Activated T-cell treated with anti-CD3 and anti-CD28 coated beads, Interleukin-2, amount 50 U/mL, for 72 hours (primary cell): ENCODE measurements at places on chromosomes 6 and 20. TPM values are rescaled to one million over a fixed set of nuclear protein-coding genes. Genes with fewer than 3 reads are reported as not detected.

DNA sequence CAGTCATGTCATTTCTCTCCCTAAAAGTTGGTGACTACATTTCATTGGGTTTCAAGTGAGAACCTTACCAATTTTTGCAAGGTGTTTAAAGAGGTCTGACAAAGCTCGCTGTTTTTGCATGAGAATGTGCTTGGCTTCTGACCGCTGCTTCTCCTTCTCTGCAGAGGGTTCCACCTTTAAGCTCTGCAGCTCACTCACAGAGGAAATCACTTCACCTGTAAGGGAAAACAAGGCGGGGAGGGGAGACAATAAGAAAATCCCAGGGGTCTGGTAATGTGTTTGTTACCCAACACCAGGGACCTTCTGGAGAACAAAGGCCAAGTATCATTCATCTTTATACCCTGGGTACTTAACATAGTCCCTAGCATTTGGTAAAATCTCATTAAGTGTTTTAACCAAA is 40.0 kb upstream of the LYRM2 start:
- no peak for DNase-seq
- no peaks in the 10 kb centered on the region for H3K4me1 ChIP-seq
- no peak overlapping the region for H3K4me3 ChIP-seq
- no peaks in the 10 kb centered on the region for H3K27me3 ChIP-seq

- no peak overlapping the region for H3K27ac ChIP-seq
- H3K27me3 ChIP-seq = no peaks in the 10 kb centered on the region
- H3K36me3 ChIP-seq = peaks cover 1% of the 10 kb centered on the region
- no peak for DNase-seq
- no peak overlapping the region for H3K4me3 ChIP-seq
- no peaks in the 10 kb centered on the region for H3K4me1 ChIP-seq
Observed at GRCh38 chr20:32695089-32695488, 21.3 kb upstream of the C20orf203 start.

The THEMIS gene
- total RNA-seq = 13.4 TPM

The KCTD20 gene
- 48.5 TPM for total RNA-seq

The ESF1 gene
- 13.2 TPM for total RNA-seq

GRCh38 chr20:45128099-45128498 is 3.8 kb upstream of the WFDC12 start:
- no peaks in the 10 kb centered on the region for H3K36me3 ChIP-seq
- no peak overlapping the region for H3K4me3 ChIP-seq
- no peak for DNase-seq
- no peaks in the 10 kb centered on the region for H3K4me1 ChIP-seq
- H3K27ac ChIP-seq = no peak overlapping the region

GRCh38 chr6:138339024-138339423 is 38.7 kb upstream of the SMIM28 start:
- DNase-seq = no peak
- H3K4me1 ChIP-seq = no peaks in the 10 kb centered on the region
- H3K27me3 ChIP-seq = peaks cover 12% of the 10 kb centered on the region
- H3K4me3 ChIP-seq = no peak overlapping the region

The ADGRG6 gene
- total RNA-seq = 1.5 TPM

The FNDC11 gene
- 0.67 TPM for total RNA-seq

The HLA-DOB gene
- total RNA-seq = 8.1 TPM

DNA sequence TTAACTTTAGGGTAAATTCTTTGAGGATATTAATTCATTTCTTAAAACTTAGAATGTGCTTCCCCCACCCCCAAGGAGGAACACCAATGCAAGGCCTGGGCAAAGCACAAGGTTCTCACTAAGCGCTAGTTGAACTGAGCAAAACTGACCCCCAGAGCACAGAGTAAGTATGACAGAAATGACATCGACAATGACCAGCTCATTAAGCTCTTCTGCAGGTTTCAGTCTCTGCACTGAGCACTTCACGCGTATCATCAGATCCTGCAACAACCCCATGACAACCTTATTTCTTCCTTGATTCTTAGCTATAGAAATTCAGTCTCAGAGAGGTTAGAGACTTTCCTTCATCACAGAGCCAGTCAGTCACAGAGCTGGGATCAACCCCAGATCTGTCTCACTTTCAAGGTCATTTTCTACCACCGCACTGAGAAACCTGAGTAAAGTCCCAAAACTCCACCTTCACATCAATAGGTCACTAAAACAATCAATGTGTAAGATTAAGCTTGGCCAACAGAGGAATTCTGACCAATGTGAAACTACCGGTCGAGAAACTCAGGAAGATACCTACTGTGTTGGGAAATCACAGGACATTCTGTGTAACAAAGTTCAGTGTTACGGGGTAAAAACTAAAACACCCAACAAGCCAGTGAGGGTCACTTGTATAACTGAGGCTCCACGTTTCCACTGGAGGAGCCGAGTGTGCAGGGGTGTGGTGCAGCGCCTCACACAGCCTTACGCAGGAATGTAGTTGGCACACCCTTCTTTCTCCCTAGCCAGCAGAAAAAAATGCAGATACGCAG is 129.0 kb upstream of the FOXQ1 start:
- DNase-seq = no peak
- H3K27ac ChIP-seq = no peak overlapping the region
- no peaks in the 10 kb centered on the region for H3K36me3 ChIP-seq
- no peaks in the 10 kb centered on the region for H3K4me1 ChIP-seq

- no peaks in the 10 kb centered on the region for H3K4me1 ChIP-seq
- H3K4me3 ChIP-seq = no peak overlapping the region
- H3K27ac ChIP-seq = no peak overlapping the region
- H3K36me3 ChIP-seq = no peaks in the 10 kb centered on the region
- H3K27me3 ChIP-seq = no peaks in the 10 kb centered on the region
Observed at GRCh38 chr6:115901896-115902295, 158.8 kb downstream of the FRK start.

DNA sequence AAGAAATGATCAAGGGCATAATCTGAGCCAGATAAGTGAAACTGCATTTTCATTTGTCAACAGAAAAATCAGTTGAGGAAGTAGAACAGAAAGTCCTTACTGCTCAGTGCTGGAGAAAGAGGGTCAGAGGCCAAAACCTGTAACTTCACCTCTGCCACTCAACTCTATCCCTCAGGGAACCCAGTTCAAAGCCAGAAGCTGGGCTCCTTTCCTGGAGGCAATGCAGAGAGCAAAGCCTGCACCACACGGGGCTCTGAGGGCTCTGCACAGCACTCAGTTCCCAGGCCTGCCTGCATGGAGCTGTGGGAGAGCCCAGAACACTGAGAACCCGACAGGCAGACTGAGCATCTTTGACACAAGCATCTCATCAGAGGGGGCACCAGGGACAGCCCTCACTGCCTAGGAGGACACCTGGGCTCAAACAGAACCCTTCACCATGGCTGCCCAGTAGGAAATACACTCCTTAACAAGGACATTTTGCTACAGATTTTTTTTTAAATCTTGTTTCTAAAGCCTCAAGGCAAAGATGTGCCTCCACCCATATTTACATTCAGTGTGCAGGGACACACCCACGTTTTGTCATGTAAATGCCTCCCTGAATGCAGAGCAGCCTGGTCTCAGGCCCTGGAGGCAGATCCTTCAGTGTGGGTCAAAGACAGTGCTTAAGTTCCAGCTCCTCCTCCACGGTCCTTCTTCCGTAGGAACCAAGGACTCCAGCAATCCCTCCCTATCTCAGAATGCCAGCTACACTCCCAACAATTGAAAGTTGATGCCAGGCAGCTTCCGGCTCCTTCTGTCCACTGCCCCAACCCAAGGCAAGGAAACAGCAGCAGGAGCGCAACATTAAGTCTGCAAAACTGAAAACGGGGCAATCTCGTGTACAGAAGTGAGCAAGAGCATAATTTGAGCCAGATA is 6.6 kb downstream of the RNASET2 start:
- H3K4me1 ChIP-seq = peaks cover 62% of the 10 kb centered on the region
- no peak for DNase-seq
- H3K27ac ChIP-seq = peak overlapping the region; percentile 87
- H3K36me3 ChIP-seq = peaks cover 3% of the 10 kb centered on the region

The ZSCAN23 gene
- 2.5 TPM for total RNA-seq

GRCh38 chr6:129455126-129455769 is 254.7 kb downstream of the ARHGAP18 start:
- no peak overlapping the region for H3K4me3 ChIP-seq
- H3K36me3 ChIP-seq = no peaks in the 10 kb centered on the region
- DNase-seq = no peak

GRCh38 chr20:11492386-11492785 is 425.3 kb upstream of the BTBD3 start:
- no peaks in the 10 kb centered on the region for H3K4me1 ChIP-seq
- H3K27ac ChIP-seq = no peak overlapping the region
- no peak for DNase-seq
- H3K4me3 ChIP-seq = no peak overlapping the region
- no peaks in the 10 kb centered on the region for H3K36me3 ChIP-seq

GRCh38 chr6:28537509-28538140 is 11.9 kb downstream of the GPX5 start:
- peaks cover 44% of the 10 kb centered on the region for H3K4me1 ChIP-seq
- H3K4me3 ChIP-seq = peak overlapping the region; percentile 64
- peaks cover 48% of the 10 kb centered on the region for H3K27me3 ChIP-seq
- DNase-seq = peak; percentile 53
- no peaks in the 10 kb centered on the region for H3K36me3 ChIP-seq
- peak overlapping the region; percentile 97 for H3K27ac ChIP-seq

DNA sequence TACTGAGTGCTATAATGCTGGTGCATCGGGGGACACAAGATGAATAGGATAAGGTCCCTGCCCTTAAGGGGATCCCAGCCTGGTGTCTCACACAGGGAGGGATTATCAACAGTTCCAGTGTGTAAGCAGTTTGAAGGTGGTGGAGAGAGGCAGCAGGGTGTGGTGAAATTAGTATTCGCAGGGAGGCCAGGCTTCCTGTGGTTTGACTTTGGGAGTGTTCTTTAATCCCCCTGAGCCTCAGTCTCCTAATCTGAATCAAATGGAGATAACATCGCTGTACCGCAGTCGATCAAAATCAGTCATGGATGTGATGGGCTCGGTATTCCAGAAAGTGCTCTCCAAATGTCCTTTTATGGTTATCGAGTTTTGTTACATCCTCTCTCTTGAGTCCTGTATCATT is 288.1 kb upstream of the SUPT3H start:
- no peak overlapping the region for H3K27ac ChIP-seq
- peak overlapping the region; percentile 8 for H3K4me3 ChIP-seq
- peaks cover 36% of the 10 kb centered on the region for H3K4me1 ChIP-seq
- DNase-seq = no peak
- peaks cover 22% of the 10 kb centered on the region for H3K27me3 ChIP-seq
- peaks cover 1% of the 10 kb centered on the region for H3K36me3 ChIP-seq

DNA sequence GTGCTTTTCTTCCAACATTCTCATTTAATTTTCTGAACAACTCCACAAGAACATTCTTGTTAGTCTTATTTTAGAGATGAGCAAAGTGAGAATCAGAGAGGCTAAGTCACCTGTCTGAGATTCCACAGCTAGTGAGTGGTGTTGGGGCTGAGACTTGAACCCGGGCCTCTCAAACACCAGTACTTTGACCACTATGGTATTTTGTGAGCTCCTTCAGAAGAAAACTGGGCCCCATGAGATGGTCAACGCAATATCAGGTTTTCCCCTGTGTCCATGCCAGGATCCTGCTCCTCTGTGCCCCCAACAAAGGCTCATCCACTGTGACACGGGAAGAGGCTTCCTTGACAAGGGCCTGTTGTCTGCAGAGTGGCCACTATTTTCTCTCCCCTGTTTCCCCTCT is 51.9 kb downstream of the MAFB start:
- H3K36me3 ChIP-seq = no peaks in the 10 kb centered on the region
- H3K4me3 ChIP-seq = no peak overlapping the region
- H3K27me3 ChIP-seq = peaks cover 8% of the 10 kb centered on the region

The HLA-A gene
- 1,795 TPM for total RNA-seq

DNA sequence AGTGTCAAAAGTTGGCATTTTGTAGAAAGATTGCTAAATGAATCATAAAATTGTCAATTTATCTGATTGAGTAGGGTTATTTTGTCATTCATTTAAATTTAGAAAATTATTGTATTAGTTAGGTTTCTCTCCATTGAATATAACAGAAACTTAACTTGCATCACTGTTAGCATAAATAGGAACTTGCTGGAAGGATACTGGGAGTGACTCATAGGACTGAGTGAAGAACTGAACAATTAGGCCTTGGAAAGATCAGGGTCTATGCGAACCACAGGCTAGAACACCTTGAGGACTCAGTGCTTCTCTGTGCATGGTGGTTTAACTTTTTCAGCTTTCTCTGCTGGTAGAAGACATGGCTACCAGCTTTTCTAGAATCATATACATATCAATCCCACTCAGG is 67.7 kb upstream of the IFNGR1 start:
- H3K36me3 ChIP-seq = no peaks in the 10 kb centered on the region
- peaks cover 49% of the 10 kb centered on the region for H3K27me3 ChIP-seq
- H3K4me1 ChIP-seq = peaks cover 29% of the 10 kb centered on the region
- H3K4me3 ChIP-seq = no peak overlapping the region
- H3K27ac ChIP-seq = no peak overlapping the region
- no peak for DNase-seq

DNA sequence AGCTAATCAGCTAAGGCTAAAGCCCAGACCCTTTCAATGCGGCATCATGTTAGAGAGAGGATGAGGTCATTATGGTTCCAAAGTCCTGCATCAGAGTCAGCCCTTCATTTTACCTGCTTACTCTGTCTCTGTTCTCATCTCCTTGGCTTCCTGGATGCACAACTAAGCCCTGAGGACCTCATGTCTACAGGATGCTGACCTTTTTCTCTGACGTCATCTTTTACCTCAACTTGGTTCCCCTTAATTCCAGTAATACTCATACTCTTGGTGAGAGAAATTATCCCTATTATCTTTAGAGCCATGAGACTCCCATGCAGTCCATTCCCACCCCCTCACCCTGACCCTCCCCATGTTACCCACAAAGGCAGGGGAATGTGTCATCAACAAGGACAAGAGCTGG is 636.5 kb upstream of the CHD6 start:
- H3K4me3 ChIP-seq = no peak overlapping the region
- no peaks in the 10 kb centered on the region for H3K36me3 ChIP-seq
- H3K27ac ChIP-seq = no peak overlapping the region
- H3K4me1 ChIP-seq = no peaks in the 10 kb centered on the region
- DNase-seq = no peak
- H3K27me3 ChIP-seq = no peaks in the 10 kb centered on the region

GRCh38 chr6:62167736-62168135 is 118.3 kb downstream of the KHDRBS2 start:
- H3K27ac ChIP-seq = no peak overlapping the region
- no peak overlapping the region for H3K4me3 ChIP-seq
- no peaks in the 10 kb centered on the region for H3K4me1 ChIP-seq
- H3K36me3 ChIP-seq = peaks cover 3% of the 10 kb centered on the region
- DNase-seq = no peak
